ENCODE measurements at places on chromosomes 12 and 14.

GRCh38 chr14:66918527-66918926 is 270.7 kb upstream of the GARIN2 start:
- DNase-seq: no peak

DNA sequence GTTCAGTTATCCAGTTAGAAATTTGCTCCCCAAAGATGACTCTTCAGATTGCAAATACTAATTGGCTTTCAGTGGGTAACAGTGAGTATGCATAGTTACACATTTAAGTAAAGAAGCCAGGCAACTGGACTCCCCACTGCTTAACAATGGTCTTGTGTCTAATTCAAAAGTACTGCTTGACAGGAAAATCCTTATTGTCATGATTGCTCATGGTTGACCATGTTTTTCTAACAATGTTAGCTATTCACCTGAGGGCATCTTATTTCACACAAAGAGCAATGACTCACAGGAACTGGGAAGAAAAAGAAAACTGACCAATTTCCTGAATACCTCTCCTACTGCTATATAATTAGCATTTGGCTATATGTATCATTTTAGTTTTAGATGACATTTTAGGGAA is 33.7 kb upstream of the ALG10B start:
- DNase-seq: no peak

- no peak for DNase-seq
These were observed 240.4 kb downstream of the ASCL1 start for GRCh38 chr12:103197725-103198388.

DNA sequence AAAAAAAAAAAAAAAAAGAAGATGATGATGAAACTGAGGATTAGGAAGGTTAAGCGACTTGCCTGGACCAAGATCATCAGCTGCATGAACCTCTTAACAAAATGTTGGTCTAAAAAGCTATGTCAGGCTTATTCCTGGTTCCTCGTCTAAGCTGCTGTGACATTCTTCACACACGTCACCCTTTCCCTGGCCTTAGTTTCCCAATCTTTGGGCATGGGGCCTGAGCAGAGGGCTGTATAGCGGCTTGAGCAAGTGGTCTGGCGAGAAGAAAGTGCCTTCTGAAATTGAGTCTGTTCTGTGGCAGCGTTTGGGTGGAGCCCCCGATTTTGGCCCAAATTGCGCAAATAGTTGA is 58.7 kb upstream of the CCND2 start:
- DNase-seq: no peak

- no peak for DNase-seq
These were observed 50.5 kb downstream of the LIMA1 start for GRCh38 chr12:50232771-50233209.

DNA sequence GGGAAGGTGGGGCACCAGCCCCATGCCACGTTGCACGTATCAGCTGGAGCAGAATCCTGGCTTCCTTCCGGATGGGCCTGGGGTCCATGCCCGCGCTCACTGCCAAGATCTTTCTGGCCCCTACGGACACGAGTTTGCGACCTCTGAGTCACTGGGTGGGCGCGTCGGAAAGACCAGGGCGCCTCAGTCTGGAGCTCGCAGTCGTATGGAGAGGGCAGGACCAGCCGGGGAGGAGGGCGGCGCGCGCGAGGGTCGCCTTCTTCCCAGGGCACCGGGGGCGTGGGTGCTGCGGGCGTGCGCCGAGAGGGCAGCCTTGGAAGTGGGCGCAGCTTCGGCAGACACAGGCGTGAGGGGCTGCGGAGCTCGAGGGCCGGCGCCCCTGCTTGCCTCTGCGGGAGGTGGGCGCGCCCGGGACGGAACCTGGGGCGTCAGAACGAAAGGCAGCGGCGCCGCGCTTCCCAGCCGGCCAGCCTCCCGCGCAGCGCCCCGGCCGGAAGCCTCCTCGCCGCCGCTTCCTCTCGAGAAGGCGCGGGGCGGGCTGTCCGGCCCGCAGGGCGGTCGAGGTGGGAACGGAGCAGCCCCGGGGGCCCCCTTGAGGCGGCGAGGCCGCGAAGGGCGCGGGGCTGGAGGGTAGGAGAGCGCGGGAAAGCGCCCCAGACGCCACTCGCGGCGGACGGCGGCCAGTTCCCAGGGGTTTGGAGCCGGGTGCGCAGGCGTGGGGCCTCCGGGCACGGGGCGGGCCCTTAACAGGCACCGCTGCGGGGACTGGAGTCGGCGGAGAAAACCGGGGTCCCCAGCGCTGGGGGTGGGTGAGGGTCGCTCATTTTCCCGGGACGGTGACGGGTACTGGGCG is at the start of gene ARL6IP4:
TSS of gene ARL6IP4 (plus strand) at position 499 of the 853 bp plus-strand sequence. CDS start 459 bp downstream, outside the sequence.
- DNase-seq: peak; percentile 53

GRCh38 chr14:101363261-101363555 is 198.1 kb upstream of the DIO3 start:
- DNase-seq: no peak

DNA sequence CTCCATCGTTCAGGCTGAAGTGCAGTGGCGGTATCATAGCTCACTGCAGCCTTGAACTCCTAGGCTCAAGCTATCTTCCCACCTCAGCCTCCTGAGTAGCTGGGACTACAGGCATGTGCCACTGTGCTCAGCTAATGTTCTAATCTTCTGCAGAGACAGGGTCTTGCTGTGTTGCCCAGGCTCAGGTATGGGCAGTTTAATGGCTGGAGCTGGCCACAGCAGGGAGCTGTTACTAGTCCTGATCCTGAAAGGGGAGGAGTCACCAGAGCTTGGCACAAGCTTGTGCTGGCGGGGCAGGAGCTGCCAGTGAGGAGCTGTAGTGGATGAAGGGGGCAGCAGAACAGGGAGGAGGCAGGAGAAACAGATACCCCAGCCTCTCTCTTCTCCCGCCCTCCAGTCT is 10.6 kb downstream of the TMEM120B start:
- no peak for DNase-seq

DNA sequence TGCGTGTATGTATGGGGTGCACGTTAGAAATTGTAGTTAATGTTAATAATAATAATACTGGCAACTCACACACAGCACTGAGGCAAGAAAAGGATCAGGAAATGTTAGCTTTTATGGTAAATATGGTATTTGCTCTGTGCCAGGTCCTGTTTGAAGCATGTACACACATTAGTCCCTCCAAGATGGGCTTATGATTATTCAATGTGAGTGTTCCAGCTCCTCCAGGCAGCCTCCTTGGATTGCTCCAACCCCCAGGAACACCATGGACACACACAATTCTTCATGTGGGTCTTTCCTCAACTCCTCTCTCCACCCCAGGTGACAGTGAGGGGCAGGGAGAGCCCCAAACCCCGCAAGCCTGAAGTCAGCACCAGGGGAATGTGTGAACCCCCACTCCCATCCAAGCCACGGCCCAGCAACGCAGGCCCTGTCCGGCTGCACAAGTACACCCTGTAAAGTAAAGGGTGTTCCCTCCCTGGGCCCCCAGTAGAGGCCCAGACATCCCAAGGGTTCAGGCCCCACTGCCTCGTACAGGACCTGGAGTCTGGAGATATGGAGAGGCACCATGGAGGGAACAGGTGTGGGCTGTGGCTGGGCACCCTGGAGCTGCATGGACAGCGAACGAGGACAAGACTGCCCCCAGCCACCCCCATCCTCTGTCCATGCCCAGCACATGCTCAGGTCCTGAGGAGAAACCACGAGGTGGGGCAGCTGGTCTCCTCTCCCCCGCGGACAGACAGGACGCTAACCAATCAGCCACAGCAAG is 41.3 kb downstream of the NCOR2 start:
- DNase-seq: no peak

DNA sequence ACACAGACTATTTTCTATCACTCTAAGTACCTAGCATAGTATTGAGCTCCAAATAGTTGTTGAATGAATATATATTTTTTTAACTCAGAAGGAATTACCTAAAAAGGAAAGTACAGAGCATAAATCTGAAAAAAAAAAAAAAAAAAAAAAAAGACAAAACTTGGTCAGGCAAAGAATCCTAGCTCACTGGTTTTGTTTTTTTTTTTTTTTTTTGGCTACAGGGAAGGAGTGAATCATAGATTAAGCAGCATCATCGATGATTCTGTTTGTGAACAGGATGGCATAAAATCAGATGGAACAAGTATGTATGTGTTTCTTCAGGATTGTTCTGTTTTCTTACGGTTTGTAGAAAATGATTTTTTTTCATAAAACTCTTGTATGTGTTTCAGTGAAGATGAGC is 66.1 kb upstream of the BCAT1 start:
- no peak for DNase-seq

GRCh38 chr12:27474344-27474743 is 27.8 kb downstream of the SMCO2 start:
- DNase-seq: no peak

- no peak for DNase-seq
These were observed 31.2 kb downstream of the TMEM132C start for GRCh38 chr12:128298091-128298748.

DNA sequence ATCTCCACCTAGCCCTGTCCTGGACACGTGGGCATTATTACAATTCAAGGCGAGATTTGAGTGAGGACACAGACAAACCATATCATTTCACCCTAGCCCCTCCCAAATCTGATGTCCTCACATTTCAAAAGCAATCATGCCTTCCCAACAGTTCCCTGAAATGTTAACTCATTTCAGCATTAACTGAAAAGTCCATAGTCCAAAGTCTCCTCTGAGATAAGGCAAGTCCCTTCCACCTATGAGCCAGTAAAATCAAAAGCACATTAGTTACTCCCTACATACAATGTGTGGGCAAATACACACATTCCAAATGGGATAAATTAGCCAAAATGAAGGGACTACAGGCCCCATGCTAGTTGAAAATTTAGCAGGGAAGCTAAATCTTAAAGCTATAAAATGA is 546.0 kb upstream of the LMO3 start:
- DNase-seq: no peak

- DNase-seq: no peak
These were observed 15.6 kb upstream of the CALM1 start for GRCh38 chr14:90381011-90381786.

- no peak for DNase-seq
These were observed 24.3 kb downstream of the SPTSSA start for GRCh38 chr14:34437729-34438080.

GRCh38 chr12:123111498-123112165 is 39.3 kb downstream of the PITPNM2 start:
- DNase-seq: no peak
